ENCODE measurements at places on chromosomes 11 and 22.

GRCh38 chr11:115660030-115660805 is 156.0 kb upstream of the CADM1 start:
- no peak for DNase-seq

GRCh38 chr11:117419482-117420142 is 92.0 kb downstream of the CEP164 start:
- no peak for DNase-seq

- no peak for DNase-seq
Measured at GRCh38 chr22:36663561-36663960, 40.0 kb downstream of the CACNG2 start.

DNA sequence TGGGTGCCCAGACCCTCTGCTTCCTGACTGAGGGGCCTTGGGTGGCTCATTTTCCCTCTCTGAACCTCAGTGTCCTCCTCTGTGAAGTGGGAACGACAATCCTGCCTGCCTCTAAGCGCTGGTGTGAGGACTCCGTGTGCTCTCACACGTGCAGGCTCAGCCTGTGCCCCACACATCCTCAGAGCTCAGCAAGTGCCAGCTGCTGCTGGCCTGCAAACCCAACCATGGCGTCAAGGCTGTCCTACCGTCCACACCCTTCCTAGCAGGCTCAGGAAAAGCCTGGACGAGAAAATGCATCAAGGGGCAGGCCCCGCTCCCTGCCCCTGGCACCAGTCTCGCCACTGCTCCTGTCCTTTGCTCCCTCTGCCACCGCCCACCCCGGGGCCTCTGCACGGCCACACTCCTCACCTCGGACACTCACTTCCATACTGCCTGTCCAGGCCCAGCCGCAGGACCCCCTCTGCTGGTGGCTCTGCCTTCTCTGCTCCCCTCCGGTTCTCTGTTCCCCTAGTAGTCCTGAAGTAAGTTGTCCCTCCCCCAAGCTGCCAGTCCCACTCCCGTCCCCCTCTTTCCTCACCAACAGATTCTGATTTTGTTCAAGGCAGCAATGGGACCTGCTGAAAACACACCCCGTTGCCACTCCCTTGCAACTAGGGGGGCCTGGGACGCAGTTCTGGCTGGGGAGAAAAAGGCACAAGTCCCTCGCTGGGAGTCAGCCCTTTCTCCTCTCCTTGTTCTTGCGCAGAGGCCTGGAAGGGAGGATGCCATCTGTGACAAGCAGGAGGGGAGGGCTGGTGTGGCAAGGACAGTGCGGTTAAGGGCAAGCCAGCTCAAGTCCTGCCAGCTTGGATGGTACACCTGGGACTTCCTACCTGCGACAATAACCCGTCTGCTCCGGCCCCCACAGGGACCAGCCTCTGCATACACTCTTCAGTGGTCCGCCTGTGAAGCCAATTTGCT is 62.2 kb downstream of the ARFGAP3 start:
- DNase-seq: no peak

DNA sequence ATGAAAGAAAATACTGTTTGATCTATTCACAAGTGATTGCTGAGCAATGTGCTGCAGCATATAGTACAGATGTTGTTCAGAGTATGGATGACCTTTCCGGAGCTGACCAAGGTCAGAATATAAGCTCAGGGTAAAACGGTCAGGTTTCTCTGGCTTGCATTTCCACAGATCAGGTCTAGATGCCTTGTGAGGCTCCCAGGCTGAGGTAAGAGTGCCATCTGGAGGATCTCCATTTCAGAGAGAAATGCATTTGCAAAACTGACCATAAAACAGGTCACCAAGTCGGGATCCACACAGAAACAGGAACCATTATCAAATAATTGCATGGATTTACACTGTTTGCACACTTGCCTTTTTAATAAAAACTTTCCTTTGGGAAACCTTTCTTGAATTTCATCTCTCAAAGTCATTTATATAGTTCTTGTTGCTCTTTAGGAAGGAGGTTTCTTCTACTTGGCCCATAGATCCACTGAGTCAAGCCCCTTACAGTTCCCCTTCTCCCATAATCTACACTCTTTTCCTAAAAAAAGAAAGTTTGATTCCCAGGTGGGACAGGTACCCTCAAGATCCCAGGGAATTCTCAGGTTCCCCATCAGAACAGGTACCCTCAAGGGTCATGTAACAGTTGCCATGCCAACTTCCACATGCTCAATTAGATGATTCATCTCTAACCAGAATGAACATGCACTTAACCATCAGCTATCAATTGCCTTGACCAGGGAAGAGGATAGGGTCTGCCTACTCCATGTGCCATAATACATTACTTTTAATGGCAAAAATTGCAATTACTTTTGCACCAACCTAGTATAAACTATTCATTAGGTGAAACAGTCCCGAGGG is 25.0 kb upstream of the TMPRSS5 start:
- no peak for DNase-seq

DNA sequence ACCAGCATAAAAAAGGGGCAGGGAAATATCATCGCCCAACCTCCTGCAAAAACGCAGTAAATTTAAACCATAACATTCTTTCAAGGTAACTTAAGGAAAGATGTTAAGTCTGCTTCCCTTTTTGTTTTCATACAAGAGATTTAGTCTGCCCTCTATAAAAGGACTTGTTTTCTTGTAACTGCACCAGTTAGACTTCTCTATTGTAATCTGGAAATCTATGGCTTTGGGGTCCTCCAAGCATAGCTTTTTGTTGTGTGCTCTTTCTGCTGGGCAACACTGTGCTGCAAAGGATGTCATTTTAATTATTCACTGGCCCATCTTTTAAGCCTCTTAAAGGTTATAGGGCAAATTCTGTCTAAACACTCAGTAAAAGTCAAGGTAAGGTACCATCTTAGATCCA is 136.0 kb downstream of the MAML2 start:
- no peak for DNase-seq

- DNase-seq: no peak
Measured at GRCh38 chr11:12807621-12808020, 133.4 kb downstream of the TEAD1 start.

DNA sequence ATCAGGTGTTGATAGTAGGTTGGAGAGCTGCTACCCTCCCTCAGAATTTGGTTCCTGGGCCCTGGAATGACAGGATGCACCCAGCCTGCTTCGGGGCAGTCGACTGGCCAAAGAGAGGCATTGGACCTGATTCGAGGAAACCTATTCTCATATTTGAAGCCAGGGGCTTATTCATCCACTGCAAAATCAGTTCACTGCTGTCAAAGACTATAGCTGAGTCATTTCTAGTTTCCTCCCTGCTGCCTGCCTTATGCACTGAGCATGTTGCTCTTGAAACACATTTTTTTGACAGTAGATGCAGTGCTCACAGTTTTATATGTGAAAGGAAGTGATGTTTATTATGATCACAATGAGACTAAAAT is 565.4 kb downstream of the ETS1 start:
- DNase-seq: no peak

DNA sequence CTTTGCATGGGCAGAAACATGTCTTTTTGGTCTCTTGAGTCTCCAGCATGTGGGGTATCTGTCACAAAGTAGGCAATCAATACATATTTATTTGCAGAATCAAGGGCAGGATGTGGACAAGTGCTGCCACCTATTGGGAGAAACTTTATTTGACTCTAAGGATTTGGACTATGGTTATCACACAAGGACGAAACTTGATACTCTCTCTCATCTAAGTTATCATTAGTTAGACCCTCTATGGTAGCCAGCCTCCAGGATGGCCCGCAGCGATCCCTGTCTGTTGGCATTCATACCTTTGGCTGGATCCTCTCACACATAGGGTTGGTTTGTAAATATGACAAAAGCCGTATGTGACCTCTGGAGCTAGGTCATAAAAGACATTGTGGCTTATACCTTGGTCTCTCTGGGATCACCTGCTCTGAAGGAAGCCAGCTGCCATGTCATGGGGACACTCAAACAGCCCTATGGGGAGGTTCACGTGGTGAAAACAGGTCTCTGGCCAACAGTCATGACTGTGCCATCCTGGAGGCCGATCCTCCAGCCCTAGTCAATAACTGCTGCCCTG is 1.1 kb upstream of the FBXO7 start:
- DNase-seq: no peak

DNA sequence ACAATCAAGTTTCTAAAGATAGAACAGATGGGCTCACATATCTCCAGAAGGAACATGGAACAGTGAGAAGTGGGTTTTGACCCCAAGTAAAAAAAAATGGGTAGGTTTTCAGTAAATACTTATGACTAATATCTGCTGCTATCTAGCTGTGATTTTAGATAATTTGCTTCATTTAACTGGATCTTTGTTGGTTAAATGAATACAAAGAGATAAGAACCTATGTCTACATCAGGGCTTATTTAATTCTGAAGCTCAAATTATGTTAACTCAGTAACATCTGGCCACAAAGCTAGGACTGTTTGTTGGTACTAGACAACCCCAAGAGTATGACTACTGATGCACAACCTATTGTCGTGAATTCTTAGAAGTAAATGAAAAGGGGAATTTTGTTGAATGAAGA is 144.4 kb upstream of the SESN3 start:
- no peak for DNase-seq

DNA sequence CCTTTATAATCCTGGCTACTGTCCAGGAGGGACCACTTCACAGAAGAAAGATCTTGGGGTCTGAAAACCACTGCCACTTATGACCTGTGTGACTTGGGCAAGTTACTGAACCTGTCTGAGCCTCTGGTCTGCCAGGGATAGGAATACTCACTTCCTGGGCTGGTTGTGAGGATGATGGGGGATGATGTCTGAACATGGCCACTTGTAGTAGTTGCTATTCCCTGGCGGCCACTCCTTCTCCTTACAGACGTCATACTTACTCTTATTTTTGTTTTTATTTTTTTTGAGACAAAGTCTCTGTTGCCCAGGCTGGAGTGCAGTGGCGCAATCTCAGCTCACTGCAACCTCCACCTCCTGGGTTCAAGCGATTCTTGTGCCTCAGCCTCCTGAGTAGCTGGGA is 26.1 kb downstream of the CD82 start:
- no peak for DNase-seq

DNA sequence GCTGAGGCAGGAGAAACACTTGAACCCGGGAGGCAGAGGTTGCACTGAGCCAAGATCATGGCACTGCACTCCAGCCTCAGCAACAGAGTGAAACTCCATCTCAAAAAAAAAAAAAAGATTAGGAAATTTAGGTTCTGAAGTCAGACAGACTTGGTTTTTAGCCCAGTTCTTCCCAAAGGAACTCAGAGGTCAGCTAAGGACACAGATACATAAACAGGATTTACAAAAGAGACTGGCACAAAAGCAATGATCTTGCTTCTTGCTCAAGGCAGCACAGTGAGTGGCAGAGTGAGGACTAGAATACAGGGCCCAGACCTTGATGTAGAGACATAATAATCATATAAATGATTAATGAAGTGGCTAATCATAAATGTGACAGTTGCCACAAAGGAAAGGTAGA is 25.4 kb upstream of the RRAS2 start:
- DNase-seq: no peak

DNA sequence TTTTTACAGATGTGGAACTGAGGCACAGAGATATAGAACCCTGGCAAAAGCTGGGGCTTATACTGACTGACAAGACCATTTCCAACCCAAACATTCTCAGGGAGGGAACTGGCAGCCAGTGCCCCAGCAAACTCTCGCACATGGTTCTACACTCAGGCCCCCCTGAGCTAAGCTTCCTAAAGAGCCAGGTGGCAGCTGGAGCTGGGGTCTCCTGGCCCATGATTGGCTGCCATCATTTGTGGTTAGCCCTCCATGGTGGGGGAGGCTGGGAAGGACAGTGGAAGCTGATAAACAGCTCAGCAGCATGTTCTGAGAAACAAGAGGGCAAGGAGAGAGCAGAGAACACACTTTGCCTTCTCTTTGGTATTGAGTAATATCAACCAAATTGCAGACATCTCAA is at the start of gene RAG1:
Gene RAG1 (plus strand): TSS at position 314 of the 400 bp plus-strand sequence. CDS start 5,298 bp downstream, outside the sequence.
- DNase-seq: no peak

DNA sequence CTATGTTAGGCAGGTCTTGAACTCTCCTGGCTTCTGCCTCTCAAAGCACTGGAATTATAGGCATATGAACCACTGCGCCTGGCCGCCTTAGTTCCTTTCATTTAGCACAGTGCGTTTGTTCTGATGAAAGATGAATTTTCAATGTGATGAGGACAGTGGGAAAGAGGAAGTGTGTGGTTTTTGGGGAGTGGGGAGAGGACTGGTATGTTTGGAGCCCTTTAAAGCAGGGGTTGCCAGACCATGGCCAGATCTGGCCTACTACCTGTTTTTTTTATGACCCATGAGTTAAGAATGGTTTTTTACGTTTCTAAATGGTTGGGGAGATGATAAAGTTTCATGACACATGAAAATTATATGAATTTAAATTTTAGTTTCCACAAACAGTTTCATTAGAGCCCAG is 12.5 kb downstream of the ATXN10 start:
- DNase-seq: no peak

GRCh38 chr11:35365961-35366360 is 53.4 kb downstream of the SLC1A2 start:
- DNase-seq: no peak

Measured in brain pericyte (primary cell).